ENCODE measurements at places on chromosomes 1 and 21.
A peak's percentile ranks its signal among the peaks of the same experiment; 100 is the strongest.

DNA sequence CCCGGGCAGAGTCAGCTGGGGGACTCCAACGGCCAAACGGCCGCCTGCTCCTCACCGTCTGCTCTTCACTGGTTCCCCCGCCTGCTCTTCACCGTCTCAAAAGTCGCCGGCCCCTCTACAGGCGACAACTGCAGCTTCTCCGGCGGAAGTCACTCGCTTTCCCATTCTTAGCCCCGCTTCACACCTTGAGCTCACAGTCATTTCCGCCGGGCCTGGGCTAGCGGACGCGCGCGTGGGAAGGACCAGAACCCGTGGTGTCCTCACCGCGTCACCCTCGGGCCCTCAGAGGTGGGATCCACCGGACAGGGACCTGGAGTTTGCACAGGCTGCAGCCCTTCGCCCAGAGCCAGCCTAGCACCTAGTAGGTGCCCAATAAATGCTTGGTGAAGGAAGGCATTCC, 27.9 kb upstream of the HJV start:
- DNase-seq, result no peak

- DNase-seq, result no peak
Observed at GRCh38 chr1:109944541-109944940, 33.9 kb downstream of the CSF1 start.

- DNase-seq, result no peak
Observed at GRCh38 chr1:33178836-33179439, 2.9 kb downstream of the TRIM62 start.

GRCh38 chr1:63435161-63435560, 67.7 kb downstream of the ALG6 start:
- DNase-seq, result no peak

GRCh38 chr1:229005556-229005955, 265.4 kb upstream of the RAB4A start:
- DNase-seq, result no peak

DNA sequence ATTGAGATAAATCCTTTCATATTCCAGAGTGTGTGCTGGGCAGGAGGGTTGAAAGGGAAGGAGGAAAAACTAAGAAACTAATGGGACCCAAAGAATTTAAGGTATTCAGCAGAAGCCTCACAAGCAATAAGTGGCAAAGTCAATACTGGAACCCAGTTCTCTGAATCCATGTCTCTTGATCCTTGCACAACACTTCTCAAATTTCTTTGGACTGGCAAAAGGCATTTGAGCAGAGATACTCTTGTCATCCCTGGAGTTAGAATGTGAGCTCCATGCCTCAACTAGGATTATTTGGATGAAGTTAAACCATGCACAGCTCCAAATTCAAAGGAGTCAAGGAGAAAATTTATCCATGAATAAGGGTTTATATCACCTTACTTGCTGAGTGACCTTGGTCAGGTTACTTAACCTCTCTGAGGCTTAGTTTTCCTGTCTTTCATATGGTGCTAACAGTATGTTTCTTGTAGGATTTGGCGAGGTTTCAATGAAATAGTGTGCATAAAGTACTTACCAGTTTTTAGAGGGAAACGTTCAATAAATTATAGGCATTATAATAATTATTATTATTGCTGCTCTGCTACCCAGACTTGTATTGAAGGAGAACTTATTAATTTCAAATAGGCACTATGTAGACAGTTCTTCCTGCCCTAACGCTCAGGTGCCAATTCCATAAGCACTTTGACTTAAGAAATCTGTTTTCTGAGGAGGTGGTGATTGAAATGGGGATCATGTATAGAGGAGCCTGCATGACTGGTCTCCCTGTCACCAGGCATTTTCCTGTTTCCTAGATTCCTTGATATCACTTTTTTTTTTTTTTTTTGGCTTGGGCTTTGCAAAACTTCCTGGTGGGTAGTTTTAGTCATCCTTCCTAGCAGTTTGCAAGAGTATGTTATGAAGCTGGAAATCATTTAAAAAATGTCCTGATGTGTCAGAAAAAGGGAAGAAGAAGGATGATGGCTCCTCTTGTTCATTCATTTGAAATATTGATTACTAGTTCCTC, 125.0 kb upstream of the JUN start:
- DNase-seq, result no peak

DNA sequence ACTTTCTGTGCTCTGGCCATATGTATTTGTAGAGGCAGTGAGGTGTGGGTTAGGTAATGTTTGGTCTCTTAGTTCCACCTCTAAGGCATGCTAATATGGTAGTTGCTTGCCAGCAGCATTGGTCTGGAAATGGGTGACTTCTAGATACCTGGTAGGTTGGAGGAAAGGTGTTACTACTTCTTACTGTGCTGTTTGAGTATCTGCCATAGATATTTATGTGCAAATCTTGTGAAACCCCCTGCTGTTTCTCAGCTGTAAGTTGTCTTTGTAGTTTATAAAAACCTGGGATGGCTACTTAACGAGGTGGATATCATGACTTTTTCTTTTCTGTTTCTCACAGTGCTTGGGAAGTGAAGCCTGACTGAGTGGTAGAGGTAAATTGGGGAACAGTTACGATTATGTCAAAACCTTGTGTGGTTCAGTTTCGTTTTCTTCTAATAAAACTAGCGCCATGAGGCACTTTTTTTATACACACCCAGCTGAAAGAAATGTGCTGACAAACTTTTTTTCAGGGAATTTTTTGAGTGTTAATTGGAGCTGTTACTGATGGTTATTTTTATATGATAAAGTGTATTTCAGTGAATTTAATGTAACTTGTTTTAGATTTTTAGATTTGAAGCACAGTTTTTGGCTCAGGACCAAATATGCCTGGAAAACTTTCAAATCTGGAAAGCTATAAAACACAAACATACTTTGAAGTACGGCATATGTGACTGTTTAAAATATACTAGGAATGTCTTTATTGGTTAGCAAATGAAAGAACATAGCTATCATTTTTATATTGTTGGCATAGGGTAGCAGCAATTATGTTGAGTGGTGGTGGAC, 42.1 kb downstream of the CAMSAP2 start:
- DNase-seq, result peak; percentile 7

GRCh38 chr1:29237129-29237821, 953 bp downstream of the PTPRU start:
- DNase-seq, result peak; percentile 77

- DNase-seq, result no peak
Observed at GRCh38 chr1:231872461-231872910, 245.9 kb downstream of the DISC1 start.

GRCh38 chr1:111139324-111139955, 453 bp downstream of the DRAM2 start:
- peak; percentile 81 for DNase-seq

Measured in neural progenitor cell (in vitro differentiated cells).